ENCODE measurements at places on chromosomes 6 and 20. TPM values are rescaled to one million over a fixed set of nuclear protein-coding genes. Genes with fewer than 3 reads are reported as not detected.

GRCh38 chr6:138044458-138044857 lies 62.8 kb downstream of the PERP start:
- H3K4me1 ChIP-seq, result no peaks in the 10 kb centered on the region
- no peaks in the 10 kb centered on the region for H3K36me3 ChIP-seq
- ATAC-seq, result no peak
- no peak overlapping the region for H3K27ac ChIP-seq
- no peak overlapping the region for H3K4me3 ChIP-seq

GRCh38 chr20:19749618-19750071 lies 8.4 kb upstream of the RIN2 start:
- H3K4me1 ChIP-seq, result no peaks in the 10 kb centered on the region
- no peak for ATAC-seq
- H3K36me3 ChIP-seq, result no peaks in the 10 kb centered on the region
- H3K27me3 ChIP-seq, result peaks cover 20% of the 10 kb centered on the region

DNA sequence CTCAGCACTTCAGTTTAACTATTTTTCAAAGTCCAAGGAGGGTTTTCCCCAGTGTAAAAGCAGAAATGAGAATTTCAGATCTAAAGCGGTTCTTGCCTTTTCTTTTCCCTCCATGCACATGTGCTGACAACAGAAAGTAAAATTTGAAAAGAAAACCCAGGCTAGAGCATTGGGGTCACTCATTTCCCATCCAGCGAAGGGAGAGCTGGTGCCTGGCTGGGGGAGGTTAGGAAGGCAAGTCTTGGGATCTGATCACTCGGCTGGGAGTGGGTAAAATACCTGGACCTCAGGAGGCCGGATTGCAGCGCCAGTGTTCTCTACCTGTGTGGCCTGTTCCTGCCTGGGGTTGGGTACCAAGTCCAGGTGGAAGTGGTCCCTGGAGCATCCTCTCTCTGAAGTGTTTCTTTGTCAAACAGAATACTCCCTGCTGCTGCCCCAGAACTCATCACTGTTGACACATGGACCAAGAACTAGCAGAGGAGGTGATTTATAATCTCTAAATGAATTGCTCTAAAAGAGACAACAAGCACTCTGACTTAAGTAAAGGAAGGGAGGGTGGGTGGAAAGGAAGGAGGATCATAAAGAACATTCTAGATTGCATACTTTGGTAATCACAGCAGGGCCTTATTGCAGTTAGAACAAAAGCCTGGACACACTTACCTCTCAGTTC lies 136.0 kb downstream of the MTHFD1L start:
- peaks cover 28% of the 10 kb centered on the region for H3K4me1 ChIP-seq
- peaks cover 46% of the 10 kb centered on the region for H3K36me3 ChIP-seq
- peak; percentile 66 for ATAC-seq
- H3K4me3 ChIP-seq, result no peak overlapping the region
- H3K27ac ChIP-seq, result peak overlapping the region; percentile 76

DNA sequence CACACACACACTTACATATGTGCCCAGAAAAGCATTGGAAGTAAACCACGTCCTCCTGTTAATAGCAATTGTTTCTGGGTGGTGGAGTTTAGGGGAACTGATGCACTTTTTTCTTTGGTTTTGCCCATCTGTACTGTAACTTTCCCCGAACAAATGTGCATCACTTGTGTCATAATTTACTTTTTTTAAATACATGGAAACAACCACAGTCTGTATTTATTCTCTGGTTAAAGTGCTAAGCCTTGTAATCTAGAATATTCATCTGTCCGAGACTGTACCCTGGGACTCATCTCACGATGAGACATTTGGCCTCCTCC lies 61.5 kb upstream of the CD93 start:
- H3K27ac ChIP-seq, result peak overlapping the region; percentile 88
- no peaks in the 10 kb centered on the region for H3K36me3 ChIP-seq
- peak overlapping the region; percentile 65 for H3K4me3 ChIP-seq
- ATAC-seq, result no peak
- H3K27me3 ChIP-seq, result no peaks in the 10 kb centered on the region

- no peaks in the 10 kb centered on the region for H3K4me1 ChIP-seq
- ATAC-seq, result no peak
- H3K4me3 ChIP-seq, result no peak overlapping the region
- no peak overlapping the region for H3K27ac ChIP-seq
Observed at GRCh38 chr20:63376283-63377250, 15.4 kb upstream of the CHRNA4 start.

- no peaks in the 10 kb centered on the region for H3K36me3 ChIP-seq
- H3K27ac ChIP-seq, result no peak overlapping the region
- peaks cover 19% of the 10 kb centered on the region for H3K27me3 ChIP-seq
Observed at GRCh38 chr6:33744001-33744848, 2.5 kb downstream of the IP6K3 start.

- no peak for ATAC-seq
- no peak overlapping the region for H3K27ac ChIP-seq
- no peaks in the 10 kb centered on the region for H3K27me3 ChIP-seq
- no peak overlapping the region for H3K4me3 ChIP-seq
- peaks cover 13% of the 10 kb centered on the region for H3K36me3 ChIP-seq
- peaks cover 20% of the 10 kb centered on the region for H3K4me1 ChIP-seq
Observed at GRCh38 chr6:5617179-5617578, 355.9 kb downstream of the FARS2 start.

DNA sequence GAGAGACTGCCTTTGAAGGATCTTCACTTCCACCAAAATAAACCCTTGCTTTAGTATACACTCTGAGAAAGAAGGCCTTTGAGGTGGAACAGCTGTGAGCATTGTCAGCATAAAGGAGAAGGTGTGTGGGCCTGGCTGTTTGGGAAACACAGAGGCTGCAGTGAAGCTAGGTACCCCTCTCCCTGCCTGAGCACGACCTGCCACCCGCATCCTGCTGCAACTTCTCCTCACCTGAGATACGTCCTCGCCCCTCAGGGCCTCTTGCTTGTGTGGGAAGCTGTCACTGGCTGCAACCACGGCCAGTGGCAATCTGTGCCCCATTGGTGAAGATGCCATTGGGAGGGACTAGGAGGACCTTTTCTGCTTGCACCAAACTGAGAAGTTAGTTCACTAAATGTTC lies 307.9 kb downstream of the KIF16B start:
- no peaks in the 10 kb centered on the region for H3K27me3 ChIP-seq
- H3K27ac ChIP-seq, result no peak overlapping the region
- no peak overlapping the region for H3K4me3 ChIP-seq
- H3K4me1 ChIP-seq, result no peaks in the 10 kb centered on the region

- no peak overlapping the region for H3K4me3 ChIP-seq
- no peak for ATAC-seq
- no peak overlapping the region for H3K27ac ChIP-seq
- no peaks in the 10 kb centered on the region for H3K4me1 ChIP-seq
- H3K27me3 ChIP-seq, result peaks cover 10% of the 10 kb centered on the region
Observed at GRCh38 chr6:14165091-14165490, 47.5 kb downstream of the CD83 start.

- no peaks in the 10 kb centered on the region for H3K27me3 ChIP-seq
- no peak for ATAC-seq
- H3K4me1 ChIP-seq, result no peaks in the 10 kb centered on the region
- H3K36me3 ChIP-seq, result no peaks in the 10 kb centered on the region
- no peak overlapping the region for H3K4me3 ChIP-seq
Observed at GRCh38 chr6:55778705-55779104, 96.7 kb downstream of the BMP5 start.

DNA sequence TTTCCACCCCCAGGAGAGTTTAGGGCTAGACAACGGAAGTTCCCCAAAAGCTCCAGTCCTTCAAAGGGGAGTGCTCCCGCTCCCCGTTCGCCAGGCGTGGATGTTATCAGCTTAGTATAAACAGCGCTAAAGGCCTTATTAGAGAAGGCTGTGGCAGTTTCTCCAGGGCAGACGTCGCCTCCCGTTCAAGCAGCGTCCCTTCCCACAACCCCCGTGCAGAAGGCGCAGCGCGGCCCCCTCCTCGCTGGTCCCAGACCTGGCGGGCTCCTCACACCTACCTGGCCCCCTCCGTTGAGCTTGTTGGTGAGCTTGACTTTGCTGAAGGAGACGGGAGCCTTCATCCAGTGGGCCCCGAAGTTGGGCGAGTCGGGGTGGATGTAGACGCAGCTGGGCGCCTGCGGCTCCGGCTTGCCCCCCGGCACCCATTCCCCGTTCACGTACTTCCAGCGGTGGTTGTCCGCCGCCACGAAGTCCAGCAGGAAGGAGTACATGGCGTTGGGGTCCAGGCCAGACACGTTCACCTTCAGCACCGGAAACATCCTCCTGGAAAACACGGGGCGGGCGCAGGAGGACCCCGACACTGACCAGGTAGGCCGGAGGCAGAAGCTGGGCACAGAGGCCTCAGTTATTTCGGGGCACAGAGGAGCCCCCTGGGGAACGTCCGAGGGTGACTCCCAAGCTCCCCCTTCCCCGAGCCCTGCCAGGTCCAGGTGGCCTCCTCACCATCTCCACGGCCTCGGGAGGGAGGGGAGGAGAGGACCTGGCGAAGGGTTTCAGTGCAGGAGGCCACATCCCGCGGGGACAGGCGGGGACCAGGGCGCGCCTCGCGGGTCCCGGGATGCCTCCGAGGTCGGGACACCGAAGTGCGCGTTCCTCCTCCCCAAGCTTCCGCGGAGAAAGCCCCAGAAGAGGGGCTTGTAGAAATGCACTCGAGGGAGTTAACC lies 1.1 kb downstream of the TBXT start:
- peaks cover 58% of the 10 kb centered on the region for H3K27me3 ChIP-seq
- H3K36me3 ChIP-seq, result no peaks in the 10 kb centered on the region
- H3K4me1 ChIP-seq, result peaks cover 5% of the 10 kb centered on the region

DNA sequence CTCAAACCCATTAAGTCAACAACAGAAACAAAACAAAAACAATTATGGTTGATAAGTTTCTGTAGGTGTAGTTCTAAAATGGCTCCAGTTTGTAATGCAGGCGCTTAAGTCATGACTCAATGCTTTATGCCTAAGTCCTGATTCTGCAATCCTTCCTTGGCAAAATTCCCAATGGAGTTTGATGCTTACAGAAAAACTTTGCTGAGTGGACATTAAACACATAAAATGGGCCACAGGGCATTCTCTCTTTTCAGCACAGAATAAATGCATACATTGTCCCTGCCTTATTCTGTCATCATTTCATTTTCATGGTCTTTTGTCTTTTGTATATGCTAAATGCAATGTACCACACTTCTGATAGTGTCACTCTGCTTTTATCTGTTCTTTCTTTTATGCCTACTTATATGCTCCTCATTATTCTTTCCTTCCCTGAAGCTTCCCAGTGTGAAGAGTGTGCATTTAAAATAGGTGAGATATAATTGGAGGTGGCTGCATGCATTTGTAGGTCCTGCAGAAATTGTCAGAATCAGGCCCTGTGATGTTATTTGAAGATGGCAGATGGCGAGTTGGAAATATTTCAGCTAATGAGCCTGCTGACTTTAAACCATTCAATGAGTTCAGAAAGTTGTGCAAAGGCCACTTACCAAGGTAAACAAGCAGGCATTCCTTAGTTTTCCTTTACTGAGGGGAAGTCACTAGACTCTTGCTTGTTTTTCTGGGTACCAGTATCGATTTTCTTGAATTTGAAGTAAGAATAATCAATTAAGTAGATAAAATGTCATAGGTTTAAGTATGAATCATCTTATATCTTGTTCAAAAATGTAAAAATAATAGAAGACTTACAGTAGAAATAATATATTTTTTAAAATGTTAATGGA lies 313.1 kb downstream of the TRDN start:
- no peaks in the 10 kb centered on the region for H3K27me3 ChIP-seq
- H3K4me3 ChIP-seq, result no peak overlapping the region
- no peak overlapping the region for H3K27ac ChIP-seq
- H3K4me1 ChIP-seq, result no peaks in the 10 kb centered on the region
- H3K36me3 ChIP-seq, result no peaks in the 10 kb centered on the region

GRCh38 chr6:82832811-82833210 lies 232.8 kb downstream of the UBE3D start:
- no peak overlapping the region for H3K4me3 ChIP-seq
- no peaks in the 10 kb centered on the region for H3K36me3 ChIP-seq
- ATAC-seq, result no peak
- H3K27ac ChIP-seq, result no peak overlapping the region
- peaks cover 3% of the 10 kb centered on the region for H3K27me3 ChIP-seq

DNA sequence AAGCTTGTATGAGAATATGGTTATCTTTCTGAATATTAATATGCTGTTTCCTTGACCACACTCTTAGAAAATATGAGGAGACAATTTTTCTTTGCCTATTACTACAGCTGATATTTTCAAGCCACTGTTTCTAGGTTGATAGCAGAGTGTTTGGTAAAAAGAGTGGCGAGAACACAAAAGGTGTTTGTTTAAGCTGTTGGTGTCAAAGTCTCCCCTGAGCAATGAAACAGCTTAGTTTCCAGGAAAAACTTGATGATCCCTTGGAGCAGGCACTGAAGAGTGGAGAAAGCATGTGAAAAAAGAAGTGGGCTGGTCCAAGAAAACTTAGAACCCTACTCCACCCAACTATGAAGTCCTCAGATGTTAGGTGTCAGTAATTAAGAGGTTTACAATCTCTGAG lies 182.7 kb downstream of the TFAP2B start:
- no peak for ATAC-seq
- no peak overlapping the region for H3K27ac ChIP-seq
- H3K27me3 ChIP-seq, result no peaks in the 10 kb centered on the region

DNA sequence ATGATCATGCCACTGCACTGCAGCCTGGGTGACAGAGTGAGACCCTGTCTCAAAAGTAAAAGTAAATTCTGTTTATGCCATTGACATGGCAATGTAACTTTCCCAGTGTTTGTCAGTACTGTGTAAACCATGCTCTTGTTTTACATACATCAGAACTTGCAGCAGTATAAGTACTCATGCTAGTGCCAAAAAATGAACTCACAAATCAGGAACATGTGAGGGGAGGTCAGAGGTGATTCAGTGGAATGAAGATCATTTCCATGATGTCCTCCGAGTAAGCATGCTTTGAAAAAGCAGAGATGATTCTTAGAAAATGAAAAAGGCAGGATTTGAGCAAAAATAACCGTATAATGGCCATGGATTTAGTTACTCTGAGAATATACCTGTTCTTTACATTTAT lies 81.9 kb downstream of the ANKS1A start:
- peaks cover 29% of the 10 kb centered on the region for H3K36me3 ChIP-seq
- ATAC-seq, result no peak
- H3K27me3 ChIP-seq, result no peaks in the 10 kb centered on the region

GRCh38 chr6:73985891-73986290 lies 289.9 kb downstream of the CD109 start:
- ATAC-seq, result no peak
- no peak overlapping the region for H3K27ac ChIP-seq
- peaks cover 4% of the 10 kb centered on the region for H3K27me3 ChIP-seq
- no peaks in the 10 kb centered on the region for H3K36me3 ChIP-seq
- H3K4me3 ChIP-seq, result no peak overlapping the region

The FERMT1 gene
- 0.13 TPM for total RNA-seq

The RSPH9 gene
- 0.09 TPM for total RNA-seq

The STMN3 gene
- total RNA-seq, result 15.1 TPM

The CTAGE9 gene
- not detected for total RNA-seq

The OPN5 gene
- not detected for total RNA-seq

The PXT1 gene
- 0.87 TPM for total RNA-seq

The RBCK1 gene
- total RNA-seq, result 81.9 TPM

The SLC52A3 gene
- not detected for total RNA-seq
